Fibroblast of skin of right quadriceps (primary cell): ENCODE measurements at places on chromosomes 13 and 19.

DNA sequence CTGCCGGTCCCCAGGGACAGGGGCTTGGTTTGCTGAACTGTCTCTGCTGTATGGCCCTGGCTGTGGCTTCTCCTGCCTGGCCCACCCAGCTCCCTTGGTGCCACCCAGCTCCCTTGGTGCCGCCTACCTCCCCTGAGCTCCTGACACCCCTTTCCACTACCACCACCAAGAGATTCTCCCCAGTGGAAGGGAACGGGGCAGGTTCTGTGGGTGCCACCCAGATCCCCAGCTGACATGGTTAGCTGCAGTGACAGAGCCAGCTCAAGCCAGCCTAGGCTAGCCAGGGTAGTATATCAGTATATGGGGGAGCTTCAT, 28.5 kb upstream of the POP4 start:
- no peak for DNase-seq

DNA sequence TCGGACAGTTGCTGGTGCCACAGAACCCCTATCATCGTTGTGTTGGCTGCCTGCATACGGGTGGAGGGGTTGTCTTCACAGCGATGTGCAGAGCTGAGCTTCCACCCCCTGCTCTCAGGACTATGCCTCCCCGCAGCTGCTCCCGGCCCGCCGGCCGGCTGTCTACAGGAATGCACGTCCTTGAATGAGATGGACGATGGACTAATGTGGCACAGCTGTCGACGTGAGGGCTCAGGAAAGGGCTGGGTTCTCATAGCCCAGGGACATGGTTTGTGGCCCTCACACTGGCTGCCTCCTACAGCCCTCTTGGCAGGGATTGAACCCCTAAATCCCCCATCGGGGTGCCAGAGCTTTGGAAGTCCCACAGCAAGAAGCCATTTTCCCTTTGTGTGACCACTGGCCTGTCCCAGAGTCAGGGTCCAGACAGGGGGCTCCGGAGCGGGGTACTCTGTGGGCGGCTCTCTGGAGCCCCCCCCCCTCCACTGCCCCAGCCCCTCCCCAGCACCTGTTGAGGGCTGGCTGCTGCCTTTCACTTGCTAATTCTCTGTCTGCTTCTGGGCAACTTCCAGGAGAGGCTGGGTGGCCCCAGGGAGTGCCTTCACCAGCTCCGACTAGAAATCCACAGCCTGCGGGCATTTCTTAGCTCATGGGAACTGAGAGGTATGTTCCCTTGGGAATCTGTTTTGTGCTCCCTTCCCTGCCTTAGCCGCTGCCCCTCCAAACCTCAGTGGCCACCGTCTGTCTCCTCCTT, 40.2 kb downstream of the TSSK6 start:
- no peak for DNase-seq

DNA sequence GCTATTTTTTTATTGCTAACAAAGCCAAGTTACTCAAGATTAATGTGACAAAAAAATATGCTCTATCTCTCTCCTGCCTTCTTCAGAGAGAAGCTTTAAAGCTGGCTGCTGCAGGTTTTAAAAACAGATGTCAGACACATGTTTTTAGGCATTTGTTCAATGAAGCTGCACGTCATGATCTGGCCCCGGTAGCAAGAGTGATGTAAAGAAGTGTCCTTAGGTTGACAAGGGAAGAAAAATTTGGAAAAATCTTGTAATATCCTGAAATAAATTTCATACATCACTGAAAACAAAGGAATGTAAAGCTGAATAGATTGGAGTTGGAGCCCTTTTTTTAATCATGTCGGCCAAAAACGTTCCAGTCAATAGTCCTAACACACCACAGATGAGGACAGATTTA, 531.4 kb upstream of the NBEA start:
- peak; percentile 57 for DNase-seq

DNA sequence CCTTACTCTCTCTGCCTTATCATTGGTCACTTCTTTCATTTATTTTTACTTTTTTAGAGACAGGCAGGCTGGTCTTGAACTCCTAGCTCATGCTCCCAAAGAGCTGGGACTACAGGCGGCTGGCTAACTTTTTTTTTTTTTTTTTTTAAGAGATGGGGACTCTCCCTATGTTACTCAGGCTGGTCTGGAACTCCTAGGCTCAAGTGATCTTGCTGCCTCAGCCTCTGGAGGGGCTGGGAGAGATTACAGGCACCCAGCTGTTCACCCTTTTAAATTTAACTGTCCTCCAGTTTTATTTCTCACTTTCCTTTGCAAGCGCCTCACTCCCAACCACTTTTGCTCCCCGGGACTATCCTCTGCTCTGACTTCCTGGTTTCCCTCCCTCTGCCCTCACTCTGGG, 5.6 kb upstream of the CLDN10 start:
- no peak for DNase-seq

DNA sequence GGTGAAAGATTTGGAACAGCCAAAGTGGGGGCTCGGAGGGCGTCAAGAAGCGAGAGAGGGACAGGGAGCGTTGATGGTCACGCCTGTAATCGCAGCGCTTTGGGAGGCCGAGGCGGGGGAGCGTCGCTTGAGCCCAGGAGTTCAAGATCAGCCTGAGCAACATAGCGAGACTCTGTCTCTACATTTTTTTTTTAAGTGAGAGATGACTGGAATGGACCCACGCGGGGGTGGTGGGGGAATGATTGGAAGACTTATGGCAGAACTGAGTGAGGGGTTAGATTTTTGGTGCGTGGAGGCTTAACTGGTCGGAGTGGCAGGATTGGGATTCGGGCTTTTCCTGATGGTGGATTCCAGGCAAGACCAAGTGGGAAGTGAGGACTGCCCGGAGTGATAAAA, 725 bp downstream of the PSMD8 start:
- no peak for DNase-seq

DNA sequence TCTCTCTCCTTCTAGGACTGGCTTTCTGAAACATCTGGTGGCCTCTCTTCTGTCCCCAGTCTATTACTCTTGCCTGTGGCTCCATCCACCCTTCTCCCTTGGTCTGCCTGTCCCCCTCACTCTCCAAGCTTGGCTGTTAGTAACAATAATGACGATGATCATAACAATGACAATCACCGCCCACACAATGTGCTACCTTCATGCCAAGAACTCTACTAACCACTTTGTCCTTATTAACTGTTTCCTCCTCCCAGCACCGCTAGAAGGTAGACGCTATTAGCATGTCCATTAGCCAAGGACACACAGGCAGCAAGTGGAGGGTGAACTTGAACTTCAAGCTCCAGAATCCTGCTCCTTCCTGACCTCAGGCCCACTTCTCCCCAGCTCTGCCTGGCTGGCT, 2.7 kb downstream of the GYS1 start:
- no peak for DNase-seq

DNA sequence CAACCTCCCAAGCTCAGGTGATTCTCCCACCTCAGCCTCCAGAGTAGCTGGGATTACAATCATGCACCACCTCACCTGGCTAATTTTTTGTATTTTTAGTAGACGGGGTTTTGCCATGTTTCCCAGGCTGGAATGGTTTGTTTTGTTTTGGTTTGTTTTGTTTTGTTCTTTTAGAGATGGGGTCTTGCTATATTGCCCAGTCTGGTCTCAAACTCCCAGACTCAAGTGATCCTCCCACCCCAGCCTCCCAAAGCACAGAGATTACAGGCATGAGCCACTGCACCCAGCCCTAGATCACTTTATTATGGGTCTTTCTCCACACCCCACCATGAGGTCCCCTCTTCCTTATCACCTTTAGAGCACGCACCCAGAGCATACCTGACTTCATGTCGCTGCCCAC, 8.0 kb upstream of the KRTDAP start:
- DNase-seq = no peak

GRCh38 chr19:29013325-29013724, 199.6 kb downstream of the UQCRFS1 start:
- no peak for DNase-seq

DNA sequence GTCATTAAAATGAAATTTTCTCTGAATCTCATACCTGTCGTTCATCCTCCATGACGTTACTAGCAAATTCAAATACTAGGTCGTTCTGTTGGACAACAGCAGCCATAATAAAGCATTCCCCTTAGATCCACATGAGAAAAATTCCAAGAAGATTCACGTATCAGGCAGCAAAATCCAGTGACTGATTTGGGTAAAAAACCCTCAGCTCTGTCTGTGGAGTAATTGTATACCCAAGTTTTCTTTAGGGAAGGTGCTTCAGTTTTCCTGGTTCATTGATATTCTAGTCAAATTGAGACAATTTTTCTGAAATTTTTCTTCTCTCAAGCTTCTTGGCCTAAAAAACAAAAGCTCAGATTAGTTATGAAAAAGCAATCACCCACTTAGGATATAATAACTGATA, 37.2 kb downstream of the ELF1 start:
- no peak for DNase-seq

DNA sequence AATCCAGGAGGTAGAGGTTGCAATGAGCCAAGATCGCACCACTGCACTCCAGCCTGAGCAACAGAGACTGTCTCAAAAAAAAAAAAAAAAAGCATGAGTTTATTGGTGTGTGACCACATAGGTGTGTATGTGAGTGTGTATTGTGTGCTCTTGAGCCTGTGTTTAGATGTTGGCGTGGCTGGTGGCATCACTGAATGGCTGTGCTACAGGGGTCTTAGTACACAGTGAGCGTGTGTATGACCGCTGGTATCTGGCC, 2.5 kb downstream of the SLC1A5 start:
- no peak for DNase-seq

- no peak for DNase-seq
These were observed 14.4 kb upstream of the MYDGF start for GRCh38 chr19:4684312-4685095.

DNA sequence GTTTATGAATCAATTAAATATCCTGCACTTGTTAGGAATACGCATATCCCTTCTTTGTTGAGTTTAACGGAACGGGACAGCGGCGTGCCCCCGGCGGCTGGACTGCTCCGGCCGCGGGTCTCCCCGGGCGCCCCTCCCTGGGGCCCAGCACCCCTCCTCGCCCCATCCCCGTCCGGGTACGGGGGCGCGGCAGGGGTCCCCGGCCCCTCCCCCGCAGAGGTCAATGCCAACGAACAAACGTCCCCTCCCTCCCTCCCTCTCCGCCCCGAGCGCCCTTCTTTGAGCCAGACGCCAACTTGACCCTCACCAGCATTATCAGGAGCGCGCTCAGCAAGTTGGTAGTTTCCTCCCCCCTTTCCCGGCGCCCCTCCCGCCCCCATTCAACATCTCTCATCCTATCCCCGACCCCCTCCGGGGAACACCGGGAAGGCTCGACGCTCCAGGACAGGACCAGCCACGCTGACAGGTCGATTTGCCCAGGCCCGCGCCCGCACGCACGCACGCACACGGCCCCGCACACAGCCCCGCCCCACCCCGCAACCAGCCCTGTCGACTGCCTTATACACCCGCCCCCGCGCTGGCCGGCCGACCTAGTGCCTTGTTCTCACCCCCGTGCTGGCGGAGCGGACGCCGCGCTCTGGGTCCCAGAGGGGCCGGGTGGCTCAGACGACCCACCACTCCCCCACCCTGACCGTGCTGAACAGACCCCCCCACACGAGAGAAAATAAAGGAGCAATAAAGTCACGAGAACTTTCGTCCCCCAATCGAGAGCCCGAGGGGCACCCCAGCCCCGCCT, 5.0 kb downstream of the LYL1 start:
- DNase-seq = no peak

DNA sequence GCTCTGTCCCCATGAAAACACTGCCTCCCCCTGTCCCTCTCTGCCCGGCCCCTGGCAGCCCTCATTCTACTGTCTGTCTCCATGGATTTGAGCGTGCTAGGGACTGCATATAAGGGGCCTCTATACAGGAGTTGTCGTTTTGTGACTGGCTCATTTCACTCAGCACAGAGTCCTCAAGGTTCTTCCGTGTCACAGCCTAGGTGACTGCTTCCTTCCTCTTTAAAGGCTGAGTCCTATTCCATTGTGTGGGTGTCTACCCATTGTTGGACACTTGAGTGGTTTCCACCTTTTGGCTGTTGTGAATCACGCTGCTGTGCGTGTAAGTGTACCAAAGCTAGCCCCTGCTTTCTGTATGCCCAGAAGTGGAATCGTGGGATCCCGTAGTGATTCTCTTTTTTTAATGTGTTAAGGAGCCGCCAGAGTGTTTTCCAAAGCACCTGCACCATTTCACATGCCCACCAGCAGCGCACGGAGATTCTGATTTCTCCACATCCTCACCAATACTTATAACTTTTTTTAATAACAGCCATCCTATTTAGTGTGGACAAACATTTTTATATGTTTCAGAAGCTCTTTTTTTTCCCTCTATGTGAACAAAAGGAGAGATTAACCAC, 116.7 kb downstream of the COL4A2 start:
- DNase-seq = no peak

DNA sequence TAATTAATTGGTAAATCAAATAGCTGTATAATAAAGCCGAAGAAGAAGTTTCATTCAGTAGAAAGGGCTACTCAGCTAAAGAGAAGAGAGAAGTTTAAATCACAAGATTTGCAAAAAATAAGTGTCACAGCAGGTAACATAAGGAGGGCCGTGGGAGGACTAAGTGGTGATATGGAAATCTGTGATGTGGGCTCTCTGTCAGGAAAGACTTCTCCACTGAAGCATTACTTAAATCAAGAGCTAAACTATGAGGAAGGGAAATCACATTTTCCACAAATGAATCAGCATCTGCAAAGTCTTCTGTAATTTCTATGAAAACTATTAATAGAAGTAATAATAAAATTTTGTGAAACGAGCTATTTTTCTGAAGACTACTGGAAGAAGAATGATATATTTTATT, 153.8 kb downstream of the PCDH9 start:
- DNase-seq = no peak

DNA sequence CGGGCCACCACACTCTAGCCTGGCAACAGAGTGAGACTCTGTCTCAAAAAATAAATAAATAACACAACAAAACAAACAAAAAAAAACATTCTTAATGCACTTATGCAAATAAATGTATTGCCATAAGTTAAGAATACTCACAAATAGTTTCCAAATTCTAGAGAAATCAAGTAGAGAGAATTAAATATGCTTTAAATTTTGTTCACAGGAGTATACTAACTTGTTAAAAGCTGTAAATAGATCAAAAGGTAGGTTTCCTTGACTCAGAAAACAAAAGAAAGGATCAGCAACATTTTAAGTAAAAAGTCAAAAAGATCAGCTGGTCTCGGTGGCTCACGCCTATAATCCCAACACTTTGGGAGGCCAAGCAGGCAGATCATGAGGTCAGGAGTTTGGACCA, 50.5 kb upstream of the ZNF429 start:
- DNase-seq = no peak

DNA sequence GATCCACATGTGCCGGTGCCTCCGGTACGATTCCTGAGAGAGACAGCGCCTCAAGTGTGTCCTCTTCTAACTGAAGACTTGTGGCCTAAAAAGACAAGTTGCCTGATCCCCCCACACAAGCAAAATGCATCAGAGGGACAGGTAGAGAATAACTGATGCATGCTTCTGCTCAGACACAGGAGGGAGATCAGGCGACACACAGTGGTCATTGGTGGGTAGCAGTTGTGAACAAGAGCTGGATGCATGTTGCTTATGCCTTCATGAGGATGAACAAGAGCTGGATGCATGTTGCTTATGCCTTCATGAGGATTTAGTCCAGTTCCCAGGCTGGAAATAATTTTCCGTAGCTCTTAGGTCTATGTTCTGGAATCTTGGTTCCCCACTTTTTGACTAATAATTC, 505.6 kb downstream of the MYO16 start:
- no peak for DNase-seq
